Upper lobe of right lung (tissue), 1 donor: ENCODE measurements at places on chromosomes 4 and X.

- no peaks in the 10 kb centered on the region for H3K27me3 ChIP-seq
- H3K36me3 ChIP-seq, result no peaks in the 10 kb centered on the region
- no peak overlapping the region for H3K27ac ChIP-seq
- H3K4me1 ChIP-seq, result no peaks in the 10 kb centered on the region
These were observed 34.6 kb upstream of the LEF1 start for GRCh38 chr4:108203377-108203776.

DNA sequence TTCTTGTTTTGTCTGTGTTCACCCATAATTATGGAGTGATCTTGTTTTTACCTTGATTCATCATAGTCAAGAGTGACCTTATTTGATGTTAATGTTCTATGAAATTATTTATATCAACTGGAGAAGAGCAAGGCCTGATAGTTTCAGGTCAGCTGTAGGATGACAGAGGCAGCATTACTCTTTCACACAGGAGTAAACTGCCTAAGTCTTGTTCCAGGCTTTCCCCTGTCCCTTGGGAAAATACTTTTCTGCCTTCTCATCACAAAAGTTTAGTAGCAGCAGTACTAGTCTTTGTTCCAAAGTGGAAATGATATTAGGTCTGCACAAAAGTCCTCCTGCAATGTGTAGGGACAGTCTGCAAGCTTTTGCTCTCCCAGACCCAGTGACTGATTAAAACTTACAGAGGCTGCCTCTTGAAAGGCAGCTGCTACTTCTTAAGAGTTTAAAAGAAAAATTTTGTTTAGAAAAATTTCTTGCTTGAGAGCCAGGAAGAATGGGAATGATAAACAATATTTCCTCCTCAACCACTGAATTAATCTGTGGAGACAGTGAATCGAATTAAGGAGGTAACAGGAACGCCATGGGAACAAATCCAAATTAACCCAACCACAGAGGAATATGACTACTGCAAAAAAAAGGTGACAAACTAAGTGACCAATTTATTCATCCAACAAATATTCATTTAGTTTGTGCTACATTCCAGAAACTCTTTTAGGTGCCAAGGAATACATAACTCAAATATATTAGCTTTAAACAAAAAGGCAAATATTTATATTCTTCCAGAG, 991.4 kb upstream of the PABPC4L start:
- no peaks in the 10 kb centered on the region for H3K4me1 ChIP-seq
- DNase-seq, result no peak
- H3K27me3 ChIP-seq, result no peaks in the 10 kb centered on the region
- H3K4me3 ChIP-seq, result no peak overlapping the region

DNA sequence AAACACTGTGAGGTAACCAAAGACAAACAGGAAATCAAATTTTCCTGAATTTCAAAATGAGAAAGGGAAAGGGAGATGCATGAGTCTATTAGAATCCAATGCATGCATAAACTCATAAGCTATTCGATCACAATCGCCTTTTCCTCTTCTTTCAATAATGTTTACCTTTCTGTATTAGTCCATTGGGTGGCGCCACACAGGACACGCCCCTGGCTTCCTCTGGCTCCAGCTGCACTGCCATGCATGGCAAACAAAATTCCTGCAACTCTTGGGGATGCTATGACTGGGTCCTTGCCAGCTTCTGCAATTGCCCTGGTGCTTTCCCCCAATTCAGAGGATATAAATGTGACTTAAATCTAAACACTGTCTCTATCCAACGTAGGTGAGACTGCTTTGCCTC, 424.5 kb upstream of the PCDH7 start:
- DNase-seq, result no peak
- no peaks in the 10 kb centered on the region for H3K4me1 ChIP-seq
- no peaks in the 10 kb centered on the region for H3K36me3 ChIP-seq
- no peak overlapping the region for H3K4me3 ChIP-seq
- H3K27me3 ChIP-seq, result no peaks in the 10 kb centered on the region
- H3K27ac ChIP-seq, result no peak overlapping the region

DNA sequence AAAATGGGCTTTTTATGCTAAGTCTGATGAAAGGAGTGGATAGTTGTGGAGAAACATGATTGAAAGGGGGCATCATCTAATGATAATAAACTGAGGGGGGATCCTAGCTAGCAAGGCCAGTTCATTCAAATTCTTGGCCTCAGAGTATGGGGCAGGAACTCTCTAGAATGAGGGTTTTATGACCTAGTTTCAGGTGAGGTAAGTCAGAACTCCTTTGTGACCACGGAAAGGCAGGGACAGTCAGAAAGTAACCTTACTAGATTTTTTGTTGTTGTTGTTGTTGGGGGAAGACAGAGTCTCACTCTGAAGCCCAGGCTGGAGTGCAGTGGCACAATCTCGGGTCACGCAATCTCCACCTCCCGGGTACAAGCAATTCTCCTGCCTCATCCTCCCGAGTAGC, 1.5 kb upstream of the PAQR3 start:
- no peak for DNase-seq
- no peaks in the 10 kb centered on the region for H3K27me3 ChIP-seq
- H3K4me3 ChIP-seq, result no peak overlapping the region
- H3K27ac ChIP-seq, result no peak overlapping the region

- H3K27ac ChIP-seq, result peak overlapping the region; percentile 24
- H3K27me3 ChIP-seq, result no peaks in the 10 kb centered on the region
- DNase-seq, result no peak
- no peaks in the 10 kb centered on the region for H3K36me3 ChIP-seq
- H3K4me1 ChIP-seq, result peaks cover 8% of the 10 kb centered on the region
These were observed 72.6 kb downstream of the ANAPC4 start for GRCh38 chr4:25449688-25450087.

DNA sequence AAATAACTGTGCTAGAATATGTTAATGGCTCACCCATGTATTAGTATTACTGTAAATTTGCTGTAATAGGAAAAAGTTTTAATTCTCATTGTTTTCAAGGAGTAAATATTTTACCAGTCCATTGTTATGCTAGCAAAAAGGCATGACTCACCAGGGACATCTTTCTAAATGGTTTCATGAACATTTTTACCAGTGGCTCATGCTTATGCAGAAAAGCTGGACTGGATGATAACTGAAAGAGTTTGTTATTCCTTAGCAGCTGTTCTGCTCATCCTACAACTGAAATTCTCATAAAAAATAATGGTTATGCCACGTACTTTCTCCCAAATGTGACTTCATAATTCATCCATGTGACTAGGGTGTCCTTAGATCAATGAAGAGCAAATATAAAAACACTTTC, 111.9 kb upstream of the PCDH18 start:
- H3K4me1 ChIP-seq, result no peaks in the 10 kb centered on the region
- no peaks in the 10 kb centered on the region for H3K27me3 ChIP-seq
- H3K36me3 ChIP-seq, result no peaks in the 10 kb centered on the region
- no peak overlapping the region for H3K27ac ChIP-seq
- no peak for DNase-seq

GRCh38 chrX:107684956-107685385, 56.7 kb downstream of the PRPS1 start:
- H3K27me3 ChIP-seq, result no peaks in the 10 kb centered on the region
- no peaks in the 10 kb centered on the region for H3K36me3 ChIP-seq
- DNase-seq, result peak; percentile 92
- no peak overlapping the region for H3K4me3 ChIP-seq

GRCh38 chr4:60724623-60725022, 475.5 kb upstream of the ADGRL3 start:
- H3K36me3 ChIP-seq, result no peaks in the 10 kb centered on the region
- H3K4me1 ChIP-seq, result no peaks in the 10 kb centered on the region
- no peak overlapping the region for H3K4me3 ChIP-seq
- H3K27ac ChIP-seq, result no peak overlapping the region

DNA sequence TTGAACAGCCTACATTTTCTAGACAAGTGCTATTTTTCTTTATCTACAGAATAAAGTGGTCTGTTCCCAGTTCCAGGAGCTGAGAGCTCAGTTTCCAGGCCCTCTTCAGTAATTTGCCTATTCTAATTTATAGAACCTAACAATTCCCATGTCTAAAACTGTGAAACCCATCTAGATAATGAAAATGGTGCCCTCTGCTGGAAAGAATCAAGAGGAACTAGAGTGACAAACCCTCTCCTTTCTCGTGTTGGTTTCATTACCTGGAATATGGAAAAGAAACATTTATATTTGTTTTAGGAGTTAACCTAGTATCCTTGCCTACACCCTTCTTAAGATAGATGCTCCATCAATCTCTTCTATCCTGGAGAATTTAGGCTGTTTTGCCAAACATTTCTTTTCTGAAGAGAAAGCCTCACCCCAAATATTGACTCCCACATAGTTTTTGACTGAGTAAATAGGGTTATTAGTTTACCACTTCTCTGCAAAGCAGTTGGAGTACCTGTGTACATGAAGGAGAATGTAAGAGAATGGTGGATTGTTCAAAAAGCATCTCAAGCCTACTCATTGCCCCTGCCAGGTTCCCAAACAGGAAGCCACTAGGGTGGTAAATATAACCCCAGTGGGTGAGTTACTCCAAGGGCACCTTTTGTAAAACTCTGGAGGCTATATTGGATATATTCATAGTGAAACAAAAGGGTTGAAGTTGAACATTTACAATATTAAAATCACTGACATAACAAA, 121.6 kb downstream of the RASL11B start:
- DNase-seq, result no peak
- H3K4me1 ChIP-seq, result peaks cover 12% of the 10 kb centered on the region
- no peaks in the 10 kb centered on the region for H3K36me3 ChIP-seq
- no peaks in the 10 kb centered on the region for H3K27me3 ChIP-seq
- H3K27ac ChIP-seq, result no peak overlapping the region

DNA sequence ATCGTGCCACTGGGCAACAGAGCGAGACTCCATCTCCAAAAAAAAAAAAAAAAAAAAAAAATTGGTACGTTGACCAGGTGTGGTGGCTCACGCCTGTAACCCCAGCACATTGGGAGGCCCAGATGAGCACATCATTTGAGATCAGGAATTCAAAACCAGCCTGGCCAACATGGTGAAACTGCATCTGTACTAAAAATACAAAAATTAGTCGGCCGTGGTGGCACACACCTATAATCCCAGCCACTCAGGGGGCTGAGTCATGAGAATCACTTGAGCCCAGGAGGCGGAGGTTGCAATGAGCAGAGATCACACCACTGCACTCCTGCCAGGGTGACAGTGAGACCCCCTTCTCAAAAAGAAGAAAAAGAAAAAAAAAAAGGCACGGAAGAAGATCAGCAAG, 24.5 kb downstream of the RBMX start:
- no peak for DNase-seq
- H3K27me3 ChIP-seq, result no peaks in the 10 kb centered on the region
- no peak overlapping the region for H3K27ac ChIP-seq
- peaks cover 5% of the 10 kb centered on the region for H3K36me3 ChIP-seq
- H3K4me3 ChIP-seq, result no peak overlapping the region
- H3K4me1 ChIP-seq, result no peaks in the 10 kb centered on the region

DNA sequence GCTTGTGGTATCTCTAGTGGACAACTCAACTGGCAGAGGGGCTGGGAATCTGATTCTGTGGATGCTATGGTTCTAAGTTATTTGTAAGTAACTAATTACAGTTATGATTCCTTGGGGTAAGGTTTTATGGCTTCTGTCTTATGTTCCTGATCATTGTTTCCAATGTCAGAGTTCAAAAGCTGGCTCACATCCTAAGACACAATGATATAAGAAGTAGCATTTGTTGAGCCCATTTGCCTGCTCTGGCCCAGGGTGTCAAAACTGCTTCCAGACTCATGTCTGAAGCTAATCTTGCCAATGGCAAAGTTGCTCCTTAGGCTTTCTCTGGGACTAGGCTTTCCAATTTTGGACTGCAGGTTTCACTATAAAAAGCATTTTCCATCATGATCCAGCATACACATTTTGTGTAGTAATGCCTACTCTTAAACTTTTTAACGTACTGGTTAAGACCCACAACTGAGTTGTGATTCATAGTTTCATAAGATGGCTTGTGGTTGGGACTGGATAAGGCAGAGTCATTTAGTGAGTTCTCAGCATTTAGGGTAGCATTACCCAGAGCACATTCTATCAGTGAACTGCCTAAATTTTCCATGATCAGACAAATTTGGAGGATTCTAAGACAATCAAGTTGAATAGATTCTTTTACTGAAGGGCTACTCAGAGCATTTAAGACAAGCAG, 50.0 kb downstream of the CCNI start:
- H3K4me3 ChIP-seq, result no peak overlapping the region
- no peaks in the 10 kb centered on the region for H3K4me1 ChIP-seq
- no peaks in the 10 kb centered on the region for H3K27me3 ChIP-seq
- no peak for DNase-seq
- H3K27ac ChIP-seq, result no peak overlapping the region

DNA sequence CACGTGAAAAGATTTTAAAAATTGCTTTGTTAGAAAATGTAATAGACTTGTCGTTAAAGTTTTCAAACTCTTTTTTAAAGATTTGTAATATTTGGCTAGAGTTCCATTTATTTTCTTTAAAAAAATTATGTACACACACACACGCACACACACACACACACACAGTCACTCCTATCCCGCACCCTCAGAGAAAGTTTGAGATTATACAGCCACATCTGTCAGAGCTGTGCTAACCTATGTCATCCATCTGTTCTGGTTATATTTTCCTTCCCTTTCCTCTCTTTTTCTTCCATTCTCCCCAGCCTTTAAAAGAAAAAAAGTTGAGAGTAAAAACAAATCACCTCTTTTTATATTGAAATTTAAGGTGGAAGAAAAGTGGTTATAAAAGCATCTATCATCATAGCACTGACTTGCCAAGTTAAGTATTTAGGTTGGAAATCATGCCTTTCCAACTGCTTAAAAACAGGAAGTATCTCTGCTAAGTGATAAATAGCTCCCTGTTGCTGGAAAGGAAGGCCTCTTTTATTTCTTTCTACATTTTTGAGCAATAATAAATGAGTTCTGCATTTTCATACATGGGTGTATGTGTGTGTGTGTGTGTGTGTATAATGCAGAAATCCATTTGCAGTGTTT, 163.3 kb upstream of the SPRY1 start:
- no peak overlapping the region for H3K4me3 ChIP-seq
- peaks cover 11% of the 10 kb centered on the region for H3K4me1 ChIP-seq
- H3K27ac ChIP-seq, result no peak overlapping the region
- H3K36me3 ChIP-seq, result no peaks in the 10 kb centered on the region
- no peak for DNase-seq

- DNase-seq, result no peak
- no peaks in the 10 kb centered on the region for H3K36me3 ChIP-seq
- H3K27me3 ChIP-seq, result no peaks in the 10 kb centered on the region
- H3K4me3 ChIP-seq, result no peak overlapping the region
- H3K4me1 ChIP-seq, result no peaks in the 10 kb centered on the region
- no peak overlapping the region for H3K27ac ChIP-seq
These were observed 45.1 kb upstream of the WDR17 start for GRCh38 chr4:176020481-176021085.

- DNase-seq, result no peak
- H3K36me3 ChIP-seq, result no peaks in the 10 kb centered on the region
- H3K4me1 ChIP-seq, result no peaks in the 10 kb centered on the region
- H3K27me3 ChIP-seq, result no peaks in the 10 kb centered on the region
These were observed 118.8 kb upstream of the GYPA start for GRCh38 chr4:144259285-144259684.

GRCh38 chrX:11137543-11138139, 26.5 kb downstream of the HCCS start:
- no peak overlapping the region for H3K27ac ChIP-seq
- no peaks in the 10 kb centered on the region for H3K4me1 ChIP-seq
- H3K4me3 ChIP-seq, result no peak overlapping the region
- H3K36me3 ChIP-seq, result no peaks in the 10 kb centered on the region
- DNase-seq, result no peak
- H3K27me3 ChIP-seq, result no peaks in the 10 kb centered on the region

- H3K4me3 ChIP-seq, result no peak overlapping the region
- no peak for DNase-seq
- no peaks in the 10 kb centered on the region for H3K36me3 ChIP-seq
These were observed 107.6 kb upstream of the BANK1 start for GRCh38 chr4:101682946-101683345.

- peak overlapping the region; percentile 57 for H3K4me3 ChIP-seq
- no peaks in the 10 kb centered on the region for H3K36me3 ChIP-seq
- H3K27ac ChIP-seq, result peak overlapping the region; percentile 65
- no peaks in the 10 kb centered on the region for H3K4me1 ChIP-seq
- H3K27me3 ChIP-seq, result no peaks in the 10 kb centered on the region
- peak; percentile 69 for DNase-seq
These were observed 839 bp downstream of the STK26 start for GRCh38 chrX:132023896-132024386.
